ENCODE measurements at places on chromosomes 12 and 14.
A peak's percentile ranks its signal among the peaks of the same experiment; 100 is the strongest.

DNA sequence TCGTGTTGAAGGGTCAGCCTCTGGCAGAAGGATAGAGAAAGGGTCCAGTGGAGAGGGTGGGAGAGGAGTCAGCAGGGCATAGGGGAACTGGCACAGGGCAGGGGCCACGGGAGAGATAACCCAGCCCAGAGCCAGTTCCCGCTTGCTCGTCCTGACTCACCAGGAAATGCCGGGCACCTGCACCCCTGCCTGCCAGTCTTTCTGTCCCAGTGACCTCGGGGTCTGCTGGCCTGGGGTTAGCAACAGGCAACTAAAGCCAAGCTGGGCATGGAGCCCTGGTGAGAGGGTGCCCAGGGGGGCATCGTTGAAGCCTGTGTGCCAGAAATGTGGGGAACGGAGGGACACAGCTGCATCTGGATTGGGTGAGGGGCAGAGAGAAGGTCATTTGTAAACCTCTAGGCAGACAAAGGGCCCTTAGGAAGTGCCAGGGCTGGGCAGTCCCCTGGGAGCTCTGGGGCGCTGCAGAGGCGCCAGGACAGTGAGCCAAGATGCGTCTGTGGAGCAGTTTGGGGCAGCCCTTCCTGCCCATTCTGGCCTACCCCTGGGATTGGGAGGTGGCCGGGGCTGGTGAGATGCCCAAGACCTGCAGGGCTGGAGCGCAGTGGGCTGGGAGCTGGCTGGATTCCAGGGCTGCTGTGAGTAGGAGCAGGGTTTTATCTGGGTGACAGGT is 5.5 kb downstream of the TNFAIP2 start:
- DNase-seq, result no peak

GRCh38 chr12:132444957-132445883 is 44.7 kb upstream of the FBRSL1 start:
- peak; percentile 56 for DNase-seq

GRCh38 chr12:120237360-120238171 is 28.0 kb downstream of the PXN start:
- DNase-seq, result no peak

- DNase-seq, result no peak
Observed at GRCh38 chr12:111418594-111418880, 12.8 kb downstream of the SH2B3 start.

DNA sequence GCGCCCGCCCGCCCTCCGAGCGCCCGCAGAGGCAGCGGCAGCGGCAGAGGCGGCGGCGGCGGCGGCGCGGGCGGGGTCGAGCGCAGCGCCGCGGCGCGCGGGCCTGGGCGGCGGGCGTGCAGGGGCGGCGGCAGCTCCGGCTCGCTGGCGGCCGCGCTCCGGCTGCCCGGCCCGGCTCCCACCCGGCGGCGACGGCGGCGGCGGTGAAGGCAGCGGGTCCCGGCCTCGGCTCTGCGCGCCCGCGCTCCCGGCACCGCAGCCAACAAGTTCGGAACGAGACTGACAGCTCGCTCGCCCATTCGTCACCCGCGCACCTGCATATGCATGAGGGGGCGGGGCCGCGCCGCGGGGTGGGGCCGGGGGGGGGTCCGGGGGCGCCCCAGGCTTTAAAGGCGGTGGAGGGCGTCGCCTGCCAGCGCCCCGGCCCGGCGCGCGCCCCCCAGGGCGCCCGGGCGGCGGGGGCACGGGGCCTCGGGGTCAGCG is at the start of gene JAG2:
Gene JAG2, minus strand, starts transcription at position 281 of the 483 bp plus-strand sequence. CDS start 356 bp downstream, outside the sequence.
- DNase-seq, result no peak

DNA sequence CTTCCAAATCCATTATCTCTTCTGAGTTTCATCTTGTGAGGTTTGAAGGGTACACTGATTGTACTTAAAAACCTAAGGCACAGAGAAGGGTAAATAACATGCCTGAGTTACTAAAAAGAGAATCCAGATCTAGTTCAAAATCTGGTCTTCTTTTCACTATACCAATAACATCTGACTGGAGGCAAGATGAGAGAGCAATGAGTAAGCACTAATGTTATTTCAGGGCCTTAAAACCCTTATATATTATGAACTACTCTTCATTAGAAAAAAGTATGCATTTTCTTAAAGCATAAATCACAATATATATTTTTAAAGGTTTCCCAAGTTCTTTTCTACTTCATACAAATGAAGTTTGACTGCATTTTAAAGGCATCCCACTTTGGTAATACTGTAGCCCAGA is 60.2 kb downstream of the GXYLT1 start:
- no peak for DNase-seq

GRCh38 chr12:105455261-105455660 is 124.8 kb downstream of the C12orf75 start:
- DNase-seq, result no peak

GRCh38 chr12:112885236-112885635 is 21.5 kb upstream of the OAS1 start:
- no peak for DNase-seq

- DNase-seq, result no peak
Observed at GRCh38 chr12:104624529-104624928, 167.8 kb downstream of the CHST11 start.

- no peak for DNase-seq
Observed at GRCh38 chr14:87869619-87870583, 123.1 kb downstream of the GALC start.

DNA sequence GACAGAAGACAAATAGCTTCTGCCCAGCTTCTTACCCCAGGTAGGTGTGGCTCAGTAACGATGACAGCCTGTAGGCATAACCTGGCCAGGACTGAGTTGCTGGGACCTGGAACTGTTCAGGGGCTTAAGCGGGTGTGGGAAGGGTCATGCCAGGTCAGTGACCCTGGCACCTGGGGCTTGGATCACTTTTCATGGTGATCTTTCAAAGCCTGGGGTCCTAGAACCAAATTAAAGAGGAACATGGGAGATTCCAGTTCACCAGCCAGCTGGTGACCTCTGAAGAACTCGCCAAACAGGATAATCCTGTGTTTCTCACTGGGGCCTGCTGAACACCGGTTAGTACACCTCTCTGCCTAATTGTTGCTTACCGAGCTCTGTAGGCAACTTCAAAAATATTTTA is 102.6 kb upstream of the LMNTD1 start:
- no peak for DNase-seq

- DNase-seq, result no peak
Observed at GRCh38 chr12:112096667-112097066, 11.9 kb downstream of the NAA25 start.

DNA sequence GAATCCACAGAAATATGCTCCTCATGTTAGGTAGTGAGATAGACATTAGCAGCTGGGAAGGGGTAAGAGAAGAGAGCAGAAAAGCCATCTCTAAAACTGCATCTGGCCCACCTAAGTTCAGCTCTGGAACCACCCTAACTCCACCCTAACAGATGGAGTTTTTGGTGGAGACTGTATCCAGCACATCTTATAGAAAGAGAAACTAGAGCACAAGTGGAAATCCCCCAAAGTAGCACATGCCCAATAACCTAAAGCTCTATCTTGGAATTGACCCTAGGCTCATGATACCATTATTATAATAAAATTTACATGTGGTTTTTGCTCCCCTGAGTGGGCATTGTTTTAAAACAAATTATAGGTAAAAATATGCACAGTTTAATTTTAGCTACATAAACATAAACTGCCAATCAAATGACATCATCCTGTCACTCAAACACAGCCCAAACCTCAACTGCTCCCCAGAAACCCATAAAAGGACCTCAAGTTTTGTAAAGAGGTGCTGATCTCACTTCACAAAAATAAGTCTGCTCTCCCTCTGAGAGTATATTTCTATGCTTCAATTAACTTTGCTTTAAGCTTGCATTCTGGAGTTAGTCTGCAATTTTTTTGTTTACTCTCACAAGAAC is 206.4 kb downstream of the PIK3C2G start:
- no peak for DNase-seq

- DNase-seq, result peak; percentile 13
Observed at GRCh38 chr12:130838284-130838950, 633 bp downstream of the STX2 start.

- no peak for DNase-seq
Observed at GRCh38 chr12:64318605-64319004, 72.0 kb downstream of the C12orf56 start.

GRCh38 chr12:19338405-19338804 is 100.9 kb upstream of the AEBP2 start:
- no peak for DNase-seq

- DNase-seq, result no peak
Observed at GRCh38 chr12:120228041-120228290, 27.1 kb upstream of the RPLP0 start.

DNA sequence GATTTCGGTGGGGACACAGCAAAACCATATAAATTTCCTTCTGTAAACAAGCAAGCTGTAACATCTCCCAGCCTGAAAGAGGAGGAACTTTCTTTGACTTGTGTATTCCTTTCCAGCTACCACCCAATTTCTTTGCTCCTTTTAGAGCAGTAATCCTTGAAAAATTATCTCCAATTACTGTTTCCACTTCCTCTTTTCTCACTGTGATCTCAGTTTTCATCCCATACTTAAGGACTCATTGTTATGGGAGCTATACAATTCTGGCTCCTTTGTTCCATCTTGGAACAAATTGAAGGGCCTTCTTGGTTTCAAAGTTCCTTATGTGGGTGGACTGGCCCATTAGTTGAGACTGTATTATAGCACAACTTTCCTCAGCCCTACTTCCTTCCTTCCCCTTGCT is 152.6 kb downstream of the AKAP6 start:
- no peak for DNase-seq

GRCh38 chr12:105349138-105349537 is 18.6 kb downstream of the C12orf75 start:
- no peak for DNase-seq

DNA sequence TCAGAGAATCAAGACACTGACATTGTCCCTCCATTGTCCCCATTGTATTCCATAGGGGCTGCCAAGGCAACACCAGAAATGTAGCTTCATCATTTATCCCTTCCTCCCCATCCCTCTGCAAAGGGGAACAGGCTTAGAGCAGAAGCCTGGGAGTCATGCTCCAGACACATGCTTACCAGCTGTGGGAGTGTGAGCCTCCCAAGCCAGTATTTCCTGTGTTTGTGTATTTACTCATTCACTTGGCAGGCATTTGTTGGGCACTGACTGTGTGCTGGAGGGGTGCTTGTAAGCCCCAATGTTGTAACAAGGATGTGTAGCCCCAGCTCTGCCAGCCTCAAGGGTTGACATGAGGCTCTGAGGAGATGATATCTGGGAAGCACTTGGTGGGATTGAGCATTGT is 46.0 kb upstream of the TCL1A start:
- no peak for DNase-seq

DNA sequence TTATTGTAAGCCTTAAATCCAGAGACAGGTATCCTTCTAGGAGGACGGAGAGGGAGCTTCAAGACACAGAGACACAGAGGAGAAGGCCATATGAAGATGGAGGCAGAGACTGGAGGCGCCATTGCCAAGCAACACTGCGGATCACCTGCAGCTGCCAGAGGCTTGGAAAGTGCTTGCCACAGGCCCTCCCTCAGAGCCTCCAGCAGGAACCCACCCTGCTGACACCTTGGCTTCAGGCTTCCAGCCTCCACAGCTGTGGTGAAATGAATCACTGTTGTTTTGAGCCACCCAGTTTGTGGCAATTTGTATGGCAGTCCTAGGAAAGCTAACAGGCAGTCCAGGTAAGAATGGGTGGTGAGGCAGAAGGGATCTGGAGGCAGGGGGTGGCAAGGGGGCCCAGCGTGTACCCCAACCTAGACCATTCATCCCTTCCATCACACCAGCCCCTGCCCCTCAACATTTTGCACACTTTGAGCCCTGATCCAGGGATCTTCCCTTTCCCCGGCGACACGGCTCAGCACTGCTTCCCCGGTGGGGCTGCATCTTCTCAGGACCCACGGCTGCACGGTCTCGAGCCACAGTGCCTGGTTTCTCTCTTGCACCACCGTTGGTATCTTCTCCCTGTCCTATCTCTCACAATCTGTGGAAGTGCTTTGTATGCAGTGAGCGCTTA is 22.3 kb upstream of the BCDIN3D start:
- no peak for DNase-seq

DNA sequence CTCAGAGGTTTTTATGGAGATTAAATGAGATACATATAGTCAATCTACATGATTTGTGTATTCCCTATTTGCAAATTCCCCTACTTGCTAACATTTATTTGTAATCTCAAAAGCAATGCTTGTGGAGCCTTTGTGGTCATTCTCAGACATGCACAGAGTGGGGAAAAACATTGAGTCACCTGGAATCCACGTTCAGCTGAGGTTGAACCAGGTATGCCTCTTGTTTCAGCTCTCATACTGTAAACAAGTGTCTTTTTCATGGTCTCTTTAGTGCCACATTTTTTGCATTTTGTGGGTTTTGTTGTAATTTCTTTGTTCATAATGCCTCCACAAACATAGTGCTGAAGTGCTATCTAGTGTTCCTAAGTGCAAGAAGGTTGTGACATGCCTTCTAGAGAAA is 181.9 kb downstream of the BCAT1 start:
- no peak for DNase-seq

- no peak for DNase-seq
Observed at GRCh38 chr14:91021991-91022621, 38.3 kb downstream of the RPS6KA5 start.

DNA sequence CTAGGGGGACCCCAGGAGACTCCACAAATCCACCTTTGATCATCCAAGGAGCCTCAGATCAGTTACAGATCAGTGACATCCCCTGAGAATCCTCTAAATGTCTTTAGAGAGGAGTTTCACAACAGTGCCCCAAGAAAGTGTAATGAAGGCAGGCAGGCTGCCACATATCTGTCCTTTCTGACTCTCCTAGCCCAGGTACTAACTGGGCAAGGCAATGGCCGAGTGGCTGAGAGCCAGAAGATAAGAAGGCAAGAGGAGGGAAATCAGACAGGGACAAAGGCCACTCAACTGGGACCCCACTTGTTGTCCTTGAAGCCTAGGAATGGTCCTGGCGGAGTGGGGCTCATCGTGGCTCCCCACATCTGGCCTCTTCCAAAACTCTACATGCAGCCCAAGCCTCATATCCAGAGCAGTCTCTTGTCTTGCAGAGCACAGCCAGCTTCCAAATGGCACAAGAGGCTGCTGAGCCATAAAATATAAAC is 11.6 kb downstream of the ACTN1 start:
- no peak for DNase-seq

- DNase-seq, result no peak
Observed at GRCh38 chr12:74889563-74890236, 319.9 kb downstream of the KCNC2 start.

- no peak for DNase-seq
Observed at GRCh38 chr14:26791117-26791806, 193.4 kb upstream of the NOVA1 start.

DNA sequence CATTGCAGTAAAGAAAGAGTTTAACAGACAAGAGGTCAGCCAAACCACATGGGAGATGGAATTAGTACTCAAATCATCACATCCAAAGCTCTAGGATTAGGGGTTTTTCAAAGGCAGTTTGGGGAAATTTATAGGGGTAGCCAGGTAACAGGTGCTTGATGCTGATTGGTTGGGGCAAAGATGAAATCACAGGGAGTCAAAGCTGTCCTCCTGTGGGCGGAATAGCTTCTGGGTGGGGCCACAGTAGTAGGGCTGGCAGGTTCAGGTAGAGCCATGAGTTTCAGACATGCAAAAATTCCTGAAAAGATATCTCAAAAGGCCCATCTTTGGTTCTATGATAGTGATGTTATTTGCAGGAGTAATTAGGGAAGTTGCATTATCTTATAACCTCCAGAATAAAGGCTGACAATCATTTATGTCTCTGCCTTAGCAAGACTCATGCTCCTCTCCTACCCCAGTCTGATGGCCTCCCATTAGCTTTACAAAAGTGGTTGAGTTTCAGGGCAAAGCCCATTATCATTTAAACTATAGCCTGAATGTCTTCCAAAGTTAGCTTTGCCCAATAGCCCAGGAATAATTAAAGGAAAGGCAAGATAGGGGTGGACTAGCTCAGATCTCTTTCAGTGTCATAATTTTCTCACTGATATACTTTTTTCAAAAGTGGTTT is 42.1 kb upstream of the CNTN1 start:
- DNase-seq, result no peak
